ENCODE measurements at places on chromosomes 16 and 17. TPM values are rescaled to one million over a fixed set of nuclear protein-coding genes. Genes with fewer than 3 reads are reported as not detected.
A peak's percentile ranks its signal among the peaks of the same experiment; 100 is the strongest.

The RNF43 gene
- total RNA-seq, result 2.0 TPM

The USH1G gene
- 0.06 TPM for total RNA-seq

The KREMEN2 gene
- total RNA-seq, result not detected

The SNX20 gene
- 1.3 TPM for total RNA-seq

The RHOT1 gene
- total RNA-seq, result 55.1 TPM

The ANKRD40CL gene
- total RNA-seq, result not detected

The LGALS9B gene
- total RNA-seq, result not detected

The ABCA5 gene
- total RNA-seq, result 16.1 TPM

The EPX gene
- total RNA-seq, result not detected

GRCh38 chr16:50311134-50311528 is 44.8 kb downstream of the ADCY7 start:
- peak; percentile 42 for DNase-seq

GRCh38 chr17:43880420-43880991 is 26.8 kb downstream of the MPP2 start:
- DNase-seq, result no peak

DNA sequence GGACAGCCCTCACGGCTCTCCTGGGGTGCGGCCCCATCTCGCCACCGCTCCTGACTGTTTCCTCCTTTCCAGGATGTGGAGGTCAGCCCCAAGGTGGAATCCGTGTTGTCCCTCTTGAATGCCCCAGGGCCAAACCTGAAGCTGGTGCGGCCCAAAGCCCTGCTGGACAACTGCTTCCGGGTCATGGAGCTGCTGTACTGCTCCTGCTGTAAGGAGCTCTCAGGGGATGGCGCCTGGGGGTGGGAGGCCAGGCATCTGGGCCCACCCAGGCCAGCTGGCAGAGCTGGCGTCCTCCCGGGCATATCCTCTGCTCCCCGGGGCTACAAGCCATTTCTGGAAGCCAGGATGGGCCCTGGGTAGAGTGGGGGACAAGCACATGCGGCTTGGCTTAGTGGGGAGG is 13.2 kb downstream of the IL34 start:
- no peak for DNase-seq

- DNase-seq, result peak; percentile 22
Observed at GRCh38 chr17:79837888-79838521, 1.2 kb downstream of the CBX4 start.

DNA sequence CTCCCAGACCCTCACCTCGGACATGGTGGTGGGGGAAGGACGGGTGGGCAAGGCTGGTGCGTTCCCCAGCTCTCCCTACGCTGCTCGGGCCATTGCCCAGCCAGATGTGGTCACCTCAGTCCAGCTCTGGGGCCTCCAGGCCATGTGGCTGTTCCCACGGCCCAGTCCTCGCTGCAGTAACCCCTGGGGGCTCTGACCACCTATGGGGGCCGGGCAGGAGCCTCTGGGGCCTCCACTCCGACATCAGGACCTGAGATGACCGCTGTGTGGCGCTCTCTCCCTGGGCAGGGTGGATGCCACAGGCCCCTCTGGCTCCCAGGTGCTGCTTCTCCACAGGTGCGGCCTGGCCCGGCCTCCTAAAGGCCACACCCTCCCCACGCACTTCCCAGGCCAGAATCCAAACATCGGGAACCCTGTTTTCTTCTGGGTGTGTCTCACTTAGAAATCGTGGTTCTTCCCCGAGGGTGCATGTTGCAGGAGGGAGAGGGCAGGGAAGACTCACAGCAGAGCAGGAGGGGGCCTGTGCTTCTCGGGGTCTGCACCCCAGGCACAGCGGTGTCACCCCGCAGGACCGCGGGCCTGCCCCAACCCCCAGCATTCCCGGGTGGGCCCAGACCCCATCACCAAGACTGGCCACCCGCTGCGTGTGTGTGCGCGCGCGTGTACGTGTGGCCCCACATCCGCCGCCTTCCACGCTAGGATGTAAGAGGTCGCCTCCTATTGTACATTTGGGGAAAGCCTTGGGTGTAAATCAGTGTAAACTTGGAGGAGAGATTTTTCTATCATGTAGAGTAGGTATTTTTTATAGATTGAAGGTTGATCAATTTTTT is 5.9 kb upstream of the CAPN15 start:
- DNase-seq, result no peak

- DNase-seq, result no peak
Observed at GRCh38 chr16:69816996-69817395, 54.9 kb downstream of the WWP2 start.

- DNase-seq, result no peak
Observed at GRCh38 chr17:33124871-33125551, 133.4 kb downstream of the SPACA3 start.

GRCh38 chr17:39473310-39473709 is 12.0 kb downstream of the CDK12 start:
- DNase-seq, result no peak

GRCh38 chr17:58120195-58120822 is 27.9 kb upstream of the OR4D1 start:
- DNase-seq, result no peak

DNA sequence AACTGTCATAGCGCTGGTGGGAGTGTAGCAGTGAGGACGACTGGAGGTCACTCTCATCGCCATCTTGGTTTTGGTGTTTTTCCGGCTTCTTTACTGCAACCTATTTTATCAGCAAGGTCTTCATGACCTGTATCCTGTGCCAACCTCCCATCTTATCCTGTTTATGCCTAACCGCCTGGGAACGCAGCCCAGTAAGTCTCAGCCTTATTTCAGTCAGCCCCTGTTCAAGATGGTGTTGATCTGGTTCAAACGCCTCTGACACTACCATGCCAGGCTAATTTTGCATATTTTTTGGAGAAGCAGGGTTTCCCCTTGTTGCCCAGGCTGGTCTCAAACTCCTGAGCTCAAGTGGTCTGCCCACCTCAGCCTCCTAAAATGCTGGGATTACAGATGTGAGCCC is 179.8 kb upstream of the HSBP1 start:
- DNase-seq, result no peak

DNA sequence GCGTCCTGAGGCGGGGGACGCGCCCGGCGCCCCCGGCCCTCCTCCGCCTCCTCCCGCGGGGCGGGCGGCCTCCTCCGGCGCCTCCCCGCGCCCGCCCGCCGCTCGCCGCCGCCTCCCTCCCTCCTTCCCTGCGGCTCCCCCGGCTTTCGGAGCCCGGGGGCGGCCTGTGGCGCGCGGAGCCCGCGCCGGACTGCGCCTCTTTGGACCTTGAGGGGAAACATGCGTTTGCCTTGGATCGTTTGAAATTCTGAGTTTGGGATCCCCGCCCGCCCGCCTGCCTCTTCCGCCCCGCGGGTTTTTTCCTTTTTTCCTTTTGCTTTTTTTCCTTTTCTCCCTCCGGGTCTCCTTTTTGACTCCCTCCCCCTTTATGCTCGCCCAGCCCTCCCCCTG is 390 bp downstream of the ZNRF1 start:
- DNase-seq, result peak; percentile 38

GRCh38 chr16:74448990-74449389 is 27.7 kb upstream of the CLEC18B start:
- DNase-seq, result peak; percentile 85

GRCh38 chr16:2769100-2769529 is 8.0 kb downstream of the ELOB start:
- no peak for DNase-seq

DNA sequence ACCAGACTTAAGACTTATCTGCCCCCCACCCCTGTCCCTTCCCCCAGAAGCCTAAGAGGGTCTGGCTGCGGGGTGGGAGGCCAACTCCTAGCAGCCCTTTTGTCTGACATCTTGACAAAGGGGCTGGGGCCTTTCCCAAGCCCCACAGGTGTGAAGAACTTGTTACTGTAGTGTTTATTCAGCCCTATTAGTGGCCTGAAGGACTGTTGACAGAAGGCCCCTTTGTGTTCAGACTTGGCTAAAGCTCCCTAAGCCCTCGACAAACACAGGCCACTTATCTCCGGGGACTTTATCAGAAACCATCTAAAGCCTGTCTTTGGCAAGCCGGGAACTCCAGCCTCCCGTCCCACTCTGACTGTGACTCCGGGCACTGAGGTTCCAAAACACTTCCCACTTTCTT is 129.8 kb downstream of the NTN1 start:
- DNase-seq, result no peak

- no peak for DNase-seq
Observed at GRCh38 chr17:19714542-19715411, 1.6 kb downstream of the SLC47A2 start.

- no peak for DNase-seq
Observed at GRCh38 chr17:39604911-39605491, 2.7 kb downstream of the NEUROD2 start.

GRCh38 chr17:1959871-1960544 is 65.1 kb downstream of the RTN4RL1 start:
- no peak for DNase-seq

DNA sequence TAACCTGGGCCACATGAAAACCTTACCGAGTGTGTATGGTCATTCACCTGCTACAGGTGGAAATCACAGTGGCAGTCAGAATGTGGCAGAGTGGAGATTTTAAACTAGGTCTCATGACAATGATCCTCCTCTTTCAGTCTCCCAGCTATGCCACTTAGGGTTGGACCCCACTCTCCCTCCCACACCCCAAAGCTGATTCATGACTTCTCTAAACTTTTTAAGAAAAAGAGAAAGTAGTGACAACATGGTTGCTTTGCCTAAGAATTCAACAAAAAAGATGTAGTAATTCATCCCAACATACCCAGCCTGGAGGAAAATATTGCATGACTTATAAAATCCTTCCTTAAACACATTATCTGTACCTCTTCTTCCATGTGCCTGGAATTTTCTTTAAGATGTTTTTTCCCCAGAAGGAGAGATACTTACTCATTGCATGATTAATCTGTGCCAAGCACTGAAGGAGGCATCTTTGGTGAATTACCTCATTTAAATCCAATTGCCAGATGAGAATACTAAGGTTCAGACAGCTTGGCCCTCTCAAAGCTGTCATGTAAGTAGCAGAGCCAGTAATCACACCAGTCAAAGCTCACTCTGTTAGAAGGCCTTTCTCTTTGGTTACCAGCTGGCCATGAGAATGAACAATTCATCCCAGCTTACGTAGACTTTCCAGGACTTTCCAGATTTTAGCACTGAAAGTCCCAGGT is 119.9 kb downstream of the COPRS start:
- DNase-seq, result no peak

GRCh38 chr16:24747441-24747840 is 18.0 kb downstream of the TNRC6A start:
- no peak for DNase-seq

DNA sequence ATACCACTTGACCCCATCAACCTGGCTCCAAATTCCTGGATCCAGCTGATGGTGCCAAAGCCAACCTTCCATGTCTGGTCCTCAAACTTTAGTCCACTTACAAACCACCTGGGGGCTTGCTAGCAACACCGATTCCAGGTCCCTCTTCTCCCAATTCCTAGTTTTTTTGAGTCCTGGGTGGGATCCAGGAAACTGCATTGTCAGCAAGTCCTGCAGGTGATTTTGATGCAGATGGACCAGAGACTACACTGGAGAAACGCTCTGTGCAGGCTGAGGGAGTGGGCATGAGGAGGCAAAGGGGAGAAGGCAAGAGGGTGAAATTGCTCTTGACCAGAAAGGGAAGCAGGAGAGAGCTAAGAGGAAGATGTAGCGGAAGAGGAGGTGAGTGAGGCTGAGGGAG is 21.0 kb upstream of the NOS2 start:
- no peak for DNase-seq

All from right cardiac atrium (tissue), 5 donors.